Anterior cingulate cortex (tissue), 58 donors: ENCODE measurements at places on chromosomes 1 and 21.
A peak's percentile ranks its signal among the peaks of the same experiment; 100 is the strongest.

GRCh38 chr1:57686306-57686705 is 262.4 kb upstream of the DAB1 start:
- no peak for DNase-seq

GRCh38 chr1:200917291-200917817 is 22.7 kb downstream of the INAVA start:
- DNase-seq: no peak

GRCh38 chr1:35557118-35557610 is at the start of gene KIAA0319L:
Gene KIAA0319L (minus strand): TSS chr1:35557403. CDS start chr1:35554491, 2,912 bp downstream.
- peak; percentile 92 for DNase-seq

GRCh38 chr1:209341673-209342420 is 241.7 kb upstream of the CAMK1G start:
- DNase-seq: no peak

DNA sequence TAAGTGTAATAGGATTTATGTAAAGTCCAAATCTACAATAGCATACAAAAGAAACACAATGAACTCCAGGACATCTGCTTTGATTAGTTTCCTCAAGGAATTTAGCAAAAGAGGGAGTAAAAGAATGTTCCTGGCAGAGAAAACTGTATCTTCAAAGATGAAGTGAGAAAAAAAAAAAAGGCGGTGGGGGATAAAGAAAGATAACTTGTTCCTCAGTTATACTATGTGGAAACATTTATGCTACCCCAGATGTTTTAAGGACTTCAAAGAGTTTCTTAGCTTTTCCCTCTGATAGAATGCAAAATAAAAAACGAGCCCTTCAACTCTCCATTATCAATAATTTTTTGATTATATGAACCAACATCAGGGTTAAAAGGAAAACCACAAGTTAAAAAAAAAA is 908.9 kb upstream of the ADGRL2 start:
- DNase-seq: no peak

DNA sequence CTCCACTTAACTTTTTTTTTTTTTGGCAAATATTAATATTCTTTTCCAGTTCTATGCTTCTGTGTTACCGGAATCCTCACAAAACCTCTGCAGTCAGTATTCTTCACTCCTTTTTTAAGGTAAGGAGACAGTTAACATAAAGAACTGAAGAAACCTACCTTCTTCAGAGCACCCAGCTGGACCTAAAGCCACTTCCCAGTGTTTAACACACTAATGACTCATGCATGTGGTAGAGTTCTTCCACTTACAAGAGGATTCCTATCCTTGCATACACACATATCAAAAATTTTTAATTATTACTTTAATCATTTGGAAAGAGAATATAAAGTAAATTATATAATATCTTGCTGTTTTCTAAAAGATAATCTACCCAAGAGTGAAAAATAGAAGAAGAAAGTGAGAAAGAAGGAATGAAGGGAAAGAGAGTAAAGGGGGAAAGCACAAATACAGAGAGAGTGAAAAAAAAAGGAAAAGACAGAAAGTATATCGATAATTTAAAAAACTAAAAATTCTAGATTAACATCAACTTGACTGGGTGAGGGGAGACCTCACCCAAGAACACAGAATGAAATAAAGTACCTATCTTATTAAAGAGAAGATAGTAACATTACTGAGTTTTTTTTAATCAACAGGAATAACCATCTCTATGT is 54.9 kb downstream of the ENAH start:
- no peak for DNase-seq

DNA sequence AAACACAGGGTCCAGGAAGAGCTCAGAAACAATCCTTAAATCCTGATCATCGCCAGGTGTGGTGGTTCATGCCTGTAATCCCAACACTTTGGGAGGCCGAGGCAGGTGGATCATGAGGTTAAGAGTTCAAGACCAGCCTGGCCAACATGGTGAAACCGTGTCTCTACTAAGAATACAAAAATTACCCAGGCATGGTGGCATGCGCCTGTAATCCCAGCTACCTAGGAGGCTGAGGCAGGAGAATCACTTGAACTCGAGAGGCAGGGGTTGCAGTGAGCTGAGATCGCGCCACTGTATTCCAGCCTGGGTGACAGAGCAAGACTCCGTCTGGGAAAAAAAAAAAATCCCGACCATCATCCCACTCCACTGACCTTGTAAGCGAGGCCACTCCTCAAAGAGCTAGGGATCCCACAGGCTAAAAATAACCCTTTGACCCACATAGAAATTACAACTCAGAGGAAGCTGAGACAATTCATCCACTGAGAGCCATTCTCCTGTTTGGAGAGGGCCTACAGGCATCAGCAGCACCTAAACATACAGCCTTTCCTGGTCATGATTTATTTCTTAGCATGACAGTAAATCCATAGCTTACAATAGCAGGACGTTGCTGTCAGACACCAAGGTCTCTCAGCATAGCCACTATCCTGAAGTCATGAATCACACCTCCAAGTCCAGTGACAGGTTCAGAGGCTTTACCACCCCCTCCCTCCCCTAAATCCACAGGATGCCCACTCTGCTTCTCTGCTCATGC is 66.7 kb downstream of the TGFBR3 start:
- no peak for DNase-seq

- no peak for DNase-seq
Measured at GRCh38 chr1:77534456-77534855, 148.0 kb downstream of the ZZZ3 start.

GRCh38 chr1:245810789-245811337 is 656.1 kb downstream of the KIF26B start:
- DNase-seq: no peak

DNA sequence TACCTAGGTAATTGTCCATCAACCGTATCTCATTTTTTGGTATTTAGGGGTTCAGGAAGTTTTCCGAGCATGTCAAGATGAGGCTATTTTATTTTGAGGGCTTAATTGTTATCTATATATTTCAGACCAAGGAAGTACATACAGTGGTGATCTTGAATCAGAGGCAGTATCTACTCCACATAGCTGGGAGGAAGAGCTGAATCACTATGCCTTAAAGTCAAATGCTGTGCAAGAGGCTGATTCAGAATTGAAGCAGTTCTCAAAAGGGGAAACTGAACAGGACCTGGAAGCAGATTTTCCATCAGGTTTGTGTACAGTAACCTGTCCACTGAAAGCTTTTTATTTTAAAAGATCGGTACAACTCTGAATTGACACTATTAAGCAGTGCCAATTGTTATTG is 130.2 kb downstream of the ZMYM4 start:
- no peak for DNase-seq
